ENCODE measurements at places on chromosomes 11 and 22.

- DNase-seq, result peak; percentile 55
Observed at GRCh38 chr22:38214302-38215056, 12.7 kb downstream of the MAFF start.

DNA sequence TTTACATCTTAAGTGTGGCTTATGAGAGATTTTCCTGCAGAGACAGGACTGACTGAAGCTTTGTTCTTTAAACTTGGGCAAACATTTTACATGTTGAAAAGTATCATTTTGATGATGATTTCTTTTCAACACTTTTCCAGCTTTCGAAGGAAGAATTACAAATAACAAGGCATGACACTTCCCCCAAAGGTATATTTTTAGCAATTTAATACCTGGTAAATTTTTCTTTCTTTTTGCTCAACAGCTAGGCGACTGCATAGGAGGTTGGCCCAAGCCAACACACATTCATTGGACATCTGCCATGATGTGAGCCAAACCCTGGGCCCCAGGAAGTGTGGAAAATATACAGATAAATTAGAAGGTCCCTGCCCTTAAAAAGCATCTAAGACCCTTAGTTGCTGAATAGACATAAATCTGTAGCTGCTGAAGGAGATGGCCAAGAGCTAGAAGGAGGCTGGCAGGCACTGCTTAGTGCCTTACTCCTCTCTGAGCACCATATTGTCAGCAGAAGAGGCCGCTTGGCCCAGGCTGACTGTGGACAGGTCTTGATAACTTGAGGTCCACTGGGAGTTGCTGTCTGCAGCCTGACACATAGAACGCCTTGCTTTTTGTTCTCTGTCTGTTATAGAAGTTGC lies 53.3 kb upstream of the CD44 start:
- DNase-seq, result no peak

DNA sequence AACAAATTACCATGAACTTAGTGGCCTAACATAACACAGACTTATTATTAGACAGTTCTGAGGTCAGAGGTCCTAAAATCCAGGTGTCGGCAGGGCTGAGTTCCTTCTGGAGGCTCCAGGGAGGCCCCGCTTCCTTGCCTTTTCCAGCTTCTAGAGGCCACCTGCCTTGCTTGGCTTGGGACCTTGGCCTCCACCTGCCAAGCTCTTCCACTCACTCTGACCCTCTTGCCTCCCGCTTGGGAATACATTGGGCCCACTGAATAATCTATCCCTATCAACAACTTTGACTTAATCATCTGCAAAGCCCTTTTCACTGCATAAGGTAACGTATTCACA lies 3.2 kb upstream of the MS4A10 start:
- DNase-seq, result no peak

- DNase-seq, result no peak
Observed at GRCh38 chr11:78381865-78382264, 35.8 kb downstream of the GAB2 start.

DNA sequence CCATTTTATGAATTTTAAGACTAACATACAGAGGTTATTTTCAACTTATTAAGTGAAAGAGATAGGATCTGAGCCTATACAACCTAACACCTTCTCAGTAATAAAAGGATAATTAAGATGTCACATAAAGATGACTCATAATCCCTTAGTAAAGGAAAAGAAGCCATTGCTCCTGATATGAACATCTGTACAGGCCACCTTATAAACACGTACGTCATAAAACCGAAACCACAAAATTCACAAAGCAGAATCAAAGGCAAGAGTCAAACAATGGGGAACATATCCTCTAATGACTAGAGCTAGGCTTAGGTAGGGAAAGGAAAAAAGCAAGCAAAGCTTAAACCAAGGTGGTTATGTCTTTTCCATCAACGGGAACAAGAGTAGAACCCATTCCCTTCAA lies 103.5 kb downstream of the KCNA4 start:
- no peak for DNase-seq
